ENCODE measurements at places on chromosomes 4 and X.

- DNase-seq: no peak
These were observed 9.0 kb downstream of the ZNF275 start for GRCh38 chrX:153342762-153343558.

- no peak for DNase-seq
These were observed 9.9 kb upstream of the ANAPC4 start for GRCh38 chr4:25367004-25367621.

GRCh38 chr4:8662776-8663175 lies 70.2 kb downstream of the CPZ start:
- DNase-seq: no peak

GRCh38 chr4:83267121-83267829 lies 17.3 kb downstream of the COQ2 start:
- DNase-seq: no peak

DNA sequence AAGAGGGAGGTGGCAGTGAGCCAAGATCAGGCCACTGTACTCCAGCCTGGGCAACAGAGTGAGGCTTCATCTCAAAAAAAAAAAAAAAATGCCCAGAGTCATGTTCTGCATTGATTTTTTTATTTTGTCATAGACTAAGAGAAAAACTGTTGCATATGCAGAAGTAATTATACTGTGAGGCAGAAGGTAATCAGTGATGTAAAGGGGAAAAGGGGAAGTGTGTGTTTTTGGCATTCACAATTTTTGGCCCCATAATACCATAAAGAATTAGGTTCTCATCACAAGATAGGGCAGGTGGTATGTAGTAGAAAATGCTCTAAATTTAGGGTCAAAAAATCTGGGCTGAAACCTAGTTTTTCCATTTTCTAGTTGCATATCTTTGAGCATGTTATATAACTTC lies 47.3 kb upstream of the GAB1 start:
- no peak for DNase-seq

- no peak for DNase-seq
These were observed 38.7 kb downstream of the SLC4A4 start for GRCh38 chr4:71377561-71377960.

- no peak for DNase-seq
These were observed 1081.9 kb downstream of the FAT4 start for GRCh38 chr4:126396703-126397102.
